Activated T-cell treated with anti-CD3 and anti-CD28 coated beads, Interleukin-2, amount 50 U/mL, for 72 hours (primary cell): ENCODE measurements at places on chromosomes 2 and 18. TPM values are rescaled to one million over a fixed set of nuclear protein-coding genes. Genes with fewer than 3 reads are reported as not detected.

- H3K4me1 ChIP-seq, result no peaks in the 10 kb centered on the region
- no peaks in the 10 kb centered on the region for H3K27me3 ChIP-seq
- H3K36me3 ChIP-seq, result peaks cover 5% of the 10 kb centered on the region
- no peak overlapping the region for H3K4me3 ChIP-seq
Observed at GRCh38 chr18:12679183-12679786, 21.4 kb upstream of the SPIRE1 start.

DNA sequence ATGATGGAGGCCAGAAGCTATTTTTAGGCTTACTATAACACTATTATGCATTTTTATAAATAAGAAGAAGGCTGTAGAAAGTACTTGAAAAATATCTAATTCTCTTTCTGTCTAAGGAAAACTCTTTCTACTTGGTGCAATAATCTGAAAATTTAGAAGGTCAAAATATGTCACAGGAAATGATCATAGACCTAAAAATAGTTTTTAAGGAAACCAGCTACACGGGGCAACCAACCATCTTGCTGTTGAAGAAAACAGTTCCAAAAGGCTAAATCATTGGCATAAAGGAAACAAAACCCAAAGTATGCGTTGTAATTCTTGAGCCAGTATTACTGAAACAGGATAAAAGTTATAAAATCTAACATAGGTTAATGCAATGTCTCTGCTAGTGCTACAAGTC, 40.2 kb downstream of the SOCS6 start:
- H3K27ac ChIP-seq, result no peak overlapping the region
- H3K4me1 ChIP-seq, result no peaks in the 10 kb centered on the region
- H3K4me3 ChIP-seq, result no peak overlapping the region

DNA sequence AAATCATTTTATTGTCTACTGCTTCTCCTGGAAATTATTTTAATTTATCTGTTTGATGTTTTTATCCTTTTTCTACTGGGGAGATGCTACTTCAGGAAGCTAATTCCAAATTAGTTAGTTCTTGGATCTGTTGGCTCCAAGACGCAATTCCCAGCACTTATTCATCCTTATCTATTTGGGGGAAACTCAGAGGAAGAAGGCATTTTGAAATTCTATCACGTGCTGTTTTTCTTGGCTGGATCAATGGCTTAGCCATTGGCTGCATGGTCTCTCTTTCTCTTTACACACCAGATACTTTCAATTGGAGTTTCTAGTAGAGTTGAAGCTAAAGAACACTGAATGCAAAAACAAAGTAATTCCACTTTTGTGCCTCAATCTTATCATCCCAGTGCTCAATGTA, 98.3 kb downstream of the RAPGEF4 start:
- no peak overlapping the region for H3K27ac ChIP-seq
- DNase-seq, result no peak
- H3K4me1 ChIP-seq, result peaks cover 5% of the 10 kb centered on the region
- H3K4me3 ChIP-seq, result no peak overlapping the region
- peaks cover 25% of the 10 kb centered on the region for H3K27me3 ChIP-seq
- H3K36me3 ChIP-seq, result no peaks in the 10 kb centered on the region

DNA sequence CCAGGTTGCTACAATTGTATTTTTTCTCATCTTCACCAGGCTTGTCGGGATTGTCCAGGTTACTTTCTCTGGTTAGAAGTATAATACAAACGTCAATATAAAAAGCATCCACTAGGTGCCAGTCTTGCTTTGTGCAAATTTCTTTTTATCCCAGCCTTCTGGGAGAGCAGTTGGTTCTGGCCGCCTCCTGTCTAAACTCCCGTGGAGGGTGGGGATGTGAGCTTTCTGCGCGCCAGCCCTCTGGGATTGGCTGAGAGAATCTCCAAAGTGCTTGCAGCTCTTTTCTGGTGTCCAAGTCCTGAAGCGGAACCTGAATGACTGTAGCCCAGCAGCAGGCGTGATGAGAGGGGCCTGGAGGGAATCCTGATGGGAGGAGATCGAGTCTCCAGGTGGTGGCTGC, 22.4 kb upstream of the TOGARAM2 start:
- H3K36me3 ChIP-seq, result no peaks in the 10 kb centered on the region
- no peak overlapping the region for H3K4me3 ChIP-seq
- DNase-seq, result peak; percentile 54
- no peak overlapping the region for H3K27ac ChIP-seq
- no peaks in the 10 kb centered on the region for H3K4me1 ChIP-seq

Gene NPAS2
- 4.8 TPM for total RNA-seq

GRCh38 chr18:59029663-59030429, 109.8 kb upstream of the SEC11C start:
- H3K27me3 ChIP-seq, result peaks cover 10% of the 10 kb centered on the region
- DNase-seq, result no peak
- no peak overlapping the region for H3K27ac ChIP-seq

DNA sequence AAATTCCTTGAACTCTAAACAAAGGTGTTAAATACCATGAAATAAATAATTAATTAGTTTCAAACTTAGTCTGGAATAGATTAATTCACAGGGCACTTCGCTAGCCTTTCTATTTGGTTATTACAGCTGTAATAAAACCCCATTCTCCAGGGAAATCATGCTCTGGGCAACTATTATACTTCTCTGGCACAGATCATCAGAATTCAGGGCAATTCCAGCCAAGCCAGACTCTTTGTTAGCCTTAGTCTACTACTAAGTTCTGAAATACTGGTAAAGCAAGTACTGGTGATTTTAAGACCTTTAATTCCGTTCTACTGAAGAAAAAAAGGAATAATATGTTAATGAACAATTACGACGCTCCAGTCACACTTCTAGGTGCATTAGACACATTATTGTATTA, 123.4 kb upstream of the PDE1A start:
- H3K36me3 ChIP-seq, result no peaks in the 10 kb centered on the region
- no peak overlapping the region for H3K27ac ChIP-seq
- H3K4me1 ChIP-seq, result no peaks in the 10 kb centered on the region
- H3K4me3 ChIP-seq, result no peak overlapping the region
- DNase-seq, result no peak

DNA sequence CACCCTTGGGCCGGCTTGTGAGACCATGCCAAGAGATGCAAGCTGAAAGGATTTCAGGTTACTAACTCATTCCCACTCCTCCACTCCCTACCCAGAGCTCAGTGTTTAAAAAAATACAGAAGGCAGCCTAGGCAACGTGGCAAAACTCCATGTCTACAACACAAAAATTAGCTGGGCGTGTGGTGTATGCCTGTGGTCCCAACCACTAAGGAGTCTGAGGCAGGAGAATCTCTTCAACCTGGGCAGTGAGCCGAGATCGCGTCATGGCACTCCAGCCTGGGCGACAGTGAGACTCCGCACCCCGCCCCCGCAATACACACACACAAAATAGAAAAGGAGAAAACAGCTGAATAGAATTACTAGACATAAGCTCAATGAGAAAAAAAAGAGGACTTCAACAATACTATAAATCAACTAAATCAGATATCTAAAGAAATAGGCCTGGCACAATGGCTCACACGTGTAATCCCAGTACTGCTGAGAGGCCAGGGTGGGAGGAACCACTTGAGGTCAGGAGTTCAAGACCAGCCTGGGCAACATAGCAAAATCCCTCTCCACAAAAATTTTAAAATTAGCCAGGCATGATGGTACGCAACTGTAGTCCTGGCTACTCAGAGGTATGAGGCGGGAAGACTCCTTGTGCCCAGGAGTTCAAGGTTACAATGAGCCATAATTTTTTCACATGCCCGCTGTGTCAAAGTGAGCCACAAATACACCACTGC, 10.1 kb downstream of the IWS1 start:
- H3K27ac ChIP-seq, result peak overlapping the region; percentile 42
- H3K27me3 ChIP-seq, result no peaks in the 10 kb centered on the region
- peaks cover 2% of the 10 kb centered on the region for H3K36me3 ChIP-seq
- DNase-seq, result no peak
- H3K4me3 ChIP-seq, result no peak overlapping the region
- peaks cover 54% of the 10 kb centered on the region for H3K4me1 ChIP-seq

Gene CYRIA
- total RNA-seq, result 1.1 TPM
